ENCODE measurements at places on chromosomes 4 and X.

DNA sequence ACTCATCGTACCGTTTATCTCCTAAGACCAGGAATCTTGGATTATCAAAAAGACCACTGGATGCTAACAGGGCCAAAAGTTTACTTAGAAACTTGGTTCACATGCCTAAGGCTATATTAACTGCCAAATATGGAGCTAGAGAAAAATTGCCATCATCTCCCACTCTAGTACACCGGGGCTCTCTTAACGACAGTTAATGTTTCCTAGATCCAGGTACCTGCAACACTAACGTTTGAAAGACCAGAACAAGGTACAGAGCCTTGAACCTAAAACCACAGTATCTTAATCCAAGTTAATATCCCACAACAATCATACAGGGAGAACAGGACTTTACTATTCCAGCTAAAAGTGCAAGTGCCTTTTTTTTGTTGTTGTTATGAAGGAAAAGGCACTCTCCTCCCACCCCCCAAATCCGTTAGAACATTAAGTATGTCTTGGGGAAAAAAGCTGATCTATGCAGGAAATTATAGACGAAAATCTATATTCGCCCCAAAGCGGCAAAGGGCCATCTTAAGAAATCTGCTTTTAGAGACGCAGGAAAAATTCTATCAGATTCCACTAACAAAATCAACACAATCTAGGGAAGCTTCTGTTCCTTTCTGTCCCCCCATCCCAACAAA is 1.3 kb downstream of the G3BP2 start:
- DNase-seq, result no peak

- no peak for DNase-seq
Observed at GRCh38 chrX:71994601-71995000, 84.0 kb downstream of the NHSL2 start.

- DNase-seq, result no peak
Observed at GRCh38 chr4:150243932-150244331, 165.7 kb downstream of the DCLK2 start.

- DNase-seq, result no peak
Observed at GRCh38 chr4:184850431-184851199, 24.8 kb upstream of the ACSL1 start.

- DNase-seq, result no peak
Observed at GRCh38 chrX:36898301-36898700, 109.9 kb upstream of the FAM47C start.

- DNase-seq, result no peak
Observed at GRCh38 chr4:86055898-86056297, 304.0 kb downstream of the MAPK10 start.

DNA sequence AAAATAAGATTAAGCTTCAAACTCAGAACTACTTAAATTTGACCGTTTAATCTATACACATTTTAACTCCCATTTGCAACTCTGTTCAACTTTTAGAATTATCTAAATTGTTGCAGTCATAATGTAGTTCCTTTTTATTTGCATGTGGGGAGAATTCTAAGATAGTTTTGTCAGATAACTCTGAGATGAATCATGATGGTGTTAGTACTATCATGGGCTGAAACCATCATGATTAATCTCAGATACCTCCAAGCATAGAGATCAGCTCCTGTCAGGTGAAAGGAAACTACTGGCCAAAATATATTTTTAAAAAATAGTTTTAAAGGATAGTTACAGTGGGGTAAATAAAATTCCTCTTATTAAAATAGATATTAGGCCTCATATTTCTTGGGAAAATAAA is 39.0 kb downstream of the FBXO8 start:
- no peak for DNase-seq

- peak; percentile 62 for DNase-seq
Observed at GRCh38 chrX:149512225-149512885, 7.2 kb upstream of the IDS start.

- no peak for DNase-seq
Observed at GRCh38 chr4:183140911-183141320, 41.9 kb downstream of the WWC2 start.

DNA sequence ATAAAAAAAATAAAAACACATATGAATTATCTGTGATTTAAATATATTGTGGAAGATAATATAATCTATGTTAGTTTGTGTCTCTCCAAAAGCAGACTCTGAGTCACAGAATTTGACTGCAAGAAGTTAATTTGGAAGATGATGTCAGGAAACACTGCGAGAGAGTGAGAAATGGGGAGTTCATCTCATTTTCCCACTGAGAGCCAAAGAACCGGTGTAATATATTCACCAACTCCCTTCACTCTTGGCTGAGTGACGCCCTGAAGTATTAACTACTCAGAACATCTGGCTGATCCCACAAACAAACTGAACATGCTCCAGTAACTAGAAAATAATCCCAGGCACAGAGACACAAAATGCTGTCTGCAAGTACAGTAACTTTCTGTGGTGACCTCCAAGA is 345.8 kb upstream of the SPANXN1 start:
- no peak for DNase-seq

DNA sequence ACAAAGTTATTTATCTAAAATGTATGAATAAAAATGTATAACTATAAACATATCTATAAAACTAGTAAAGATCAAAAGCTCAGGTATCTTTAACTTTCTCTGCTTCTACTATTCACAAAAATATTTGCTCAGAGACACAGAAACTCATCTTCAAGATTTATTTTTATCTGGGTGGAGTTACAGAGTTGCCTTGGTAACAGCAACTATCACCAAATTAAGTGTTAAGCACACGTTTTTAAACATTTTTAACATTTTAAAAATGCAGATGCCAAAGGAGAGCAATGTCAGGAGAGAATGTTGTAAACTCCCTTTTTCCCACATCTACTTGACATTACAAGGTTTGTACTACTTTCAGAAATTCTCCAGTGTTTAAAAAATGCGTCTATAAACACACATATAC is 71.4 kb downstream of the SNCA start:
- no peak for DNase-seq

DNA sequence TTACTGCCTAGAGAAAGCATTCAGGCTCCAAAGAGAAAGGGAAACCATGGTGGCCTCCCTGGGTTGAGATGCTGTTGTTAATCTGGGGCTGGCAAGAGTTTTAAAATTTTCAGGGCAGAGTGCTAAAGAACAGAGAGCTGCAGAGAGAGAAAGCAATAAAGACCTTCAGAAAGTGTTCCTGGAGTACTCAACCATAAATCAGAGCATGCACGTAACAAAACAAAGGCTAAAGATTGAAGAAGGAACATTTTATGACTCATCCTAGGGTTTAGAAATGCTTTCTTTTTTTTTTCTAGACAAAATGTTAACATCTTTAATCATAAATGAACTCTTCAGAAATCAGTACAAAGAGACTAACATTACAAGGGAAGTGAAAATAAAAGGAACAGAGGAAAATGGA is 562.3 kb upstream of the NDST4 start:
- no peak for DNase-seq

- no peak for DNase-seq
Observed at GRCh38 chr4:131632877-131633276, 1516.2 kb upstream of the PCDH10 start.

GRCh38 chr4:153676486-153676885 is 7.6 kb upstream of the TLR2 start:
- no peak for DNase-seq

Measured in activated CD4-positive, alpha-beta T cell treated with anti-CD3 and anti-CD28 coated beads, Interleukin-2, amount 50 U/mL, for 48 hours (primary cell).